ENCODE measurements at places on chromosomes 6 and 20.

DNA sequence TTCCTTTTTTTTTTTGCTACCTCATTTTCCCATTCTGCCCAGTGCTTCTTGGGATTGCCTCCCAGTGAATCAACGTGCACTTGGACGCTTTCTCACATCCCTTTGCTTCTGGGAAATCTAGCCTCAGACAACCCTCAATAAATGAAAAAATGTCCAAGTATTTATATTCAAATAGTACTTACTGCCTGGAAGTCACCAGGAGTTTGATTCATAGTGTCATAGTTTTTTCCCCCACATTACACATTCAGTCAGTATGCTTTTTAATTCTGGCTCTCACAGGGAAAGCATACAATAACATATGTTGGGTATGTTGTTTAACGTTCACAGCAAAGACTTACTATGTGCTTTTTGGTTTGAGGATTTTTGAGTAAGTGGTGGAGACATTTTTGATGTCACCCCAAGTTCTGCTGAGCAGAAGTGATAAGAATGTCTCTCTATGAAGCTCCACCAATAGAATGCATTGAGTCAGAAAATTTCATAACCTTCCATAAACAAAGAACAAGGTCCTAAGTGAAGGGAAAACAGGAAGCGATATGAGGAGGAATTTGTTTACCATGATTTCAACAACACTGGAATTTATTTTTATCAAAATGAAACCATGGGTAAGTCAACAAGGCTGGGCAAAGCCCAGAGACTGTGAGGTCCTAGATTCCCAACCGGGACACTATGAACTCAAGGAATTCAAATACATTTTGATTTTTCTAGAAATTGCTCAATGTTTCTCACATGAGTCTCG, 301.2 kb upstream of the BMP2 start:
- DNase-seq, result no peak

DNA sequence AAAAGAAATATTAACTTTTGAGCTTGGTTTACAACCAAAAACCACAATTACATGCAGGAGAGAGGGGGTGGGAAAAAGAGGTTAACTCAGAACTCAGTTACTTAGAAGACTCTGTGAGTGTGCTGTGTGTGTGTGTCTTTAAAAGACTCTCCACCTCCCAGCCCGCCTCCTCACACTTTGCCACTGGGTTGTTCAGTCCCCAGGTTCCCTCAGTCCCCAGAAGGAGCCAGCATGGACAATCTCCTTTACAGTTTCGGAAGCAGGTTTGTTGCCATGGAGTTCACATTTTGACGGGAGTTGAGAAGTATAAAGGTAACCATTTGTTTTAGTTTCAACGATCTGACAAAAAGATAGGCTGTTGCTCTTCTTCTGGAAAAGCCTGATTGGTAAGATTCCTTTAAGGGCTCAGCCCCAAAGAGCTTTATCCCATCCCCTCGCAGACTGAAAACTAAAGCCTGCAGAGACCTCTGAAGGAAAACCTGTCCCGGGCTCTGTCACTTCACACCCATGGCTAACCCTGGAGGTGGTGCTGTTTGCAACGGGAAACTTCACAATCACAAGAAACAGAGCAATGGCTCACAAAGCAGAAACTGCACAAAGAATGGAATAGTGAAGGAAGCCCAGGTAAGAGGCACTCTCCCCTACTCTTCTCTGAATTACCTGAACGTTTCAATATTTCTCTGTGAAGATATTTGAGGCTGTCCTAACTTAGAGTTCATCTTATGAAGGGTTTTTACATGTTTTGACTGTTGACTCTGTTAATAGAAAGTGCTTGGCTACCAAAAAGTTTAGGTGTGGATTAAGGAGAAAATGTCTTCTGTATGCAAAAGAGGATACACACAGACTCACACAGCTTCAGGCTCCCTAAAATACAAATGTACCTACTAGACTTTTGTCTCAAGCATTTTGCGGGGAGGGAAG, at the start of gene SPTLC3:
Gene SPTLC3 (plus strand): TSS at position 212 of the 921 bp plus-strand sequence. CDS start 296 bp downstream, at position 508.
- DNase-seq, result no peak

DNA sequence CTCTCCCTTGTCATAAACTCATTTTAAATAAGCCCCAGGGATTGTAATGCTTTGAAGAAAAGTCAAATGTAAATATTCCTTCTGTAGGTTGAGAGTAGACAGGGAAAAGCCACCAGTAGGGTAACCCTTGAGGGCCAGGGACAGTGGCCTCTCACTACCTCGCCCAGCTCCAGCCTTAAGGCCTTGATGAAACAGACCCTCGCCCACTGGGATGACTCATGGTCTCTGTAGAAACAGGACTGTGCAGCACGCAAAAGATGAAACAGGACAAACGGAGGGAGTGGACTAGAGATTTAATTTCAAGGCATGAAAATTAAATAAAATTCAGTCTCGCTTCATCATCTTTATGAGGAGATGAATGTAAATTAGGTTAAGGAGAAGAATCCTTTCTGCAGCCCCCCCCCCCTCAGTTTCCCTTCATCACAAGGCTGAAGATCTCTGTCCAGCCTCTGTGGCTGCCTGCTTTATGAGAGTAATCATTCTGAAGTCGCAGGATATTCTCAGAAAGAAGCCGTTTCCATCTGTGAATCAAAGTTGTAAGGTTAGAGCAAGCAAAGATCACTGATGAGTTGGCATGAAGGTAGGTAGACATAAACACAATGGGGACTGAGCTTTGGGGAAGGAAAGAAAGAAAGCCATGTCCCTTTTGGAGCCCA, 60.4 kb downstream of the TMEM200A start:
- no peak for DNase-seq

DNA sequence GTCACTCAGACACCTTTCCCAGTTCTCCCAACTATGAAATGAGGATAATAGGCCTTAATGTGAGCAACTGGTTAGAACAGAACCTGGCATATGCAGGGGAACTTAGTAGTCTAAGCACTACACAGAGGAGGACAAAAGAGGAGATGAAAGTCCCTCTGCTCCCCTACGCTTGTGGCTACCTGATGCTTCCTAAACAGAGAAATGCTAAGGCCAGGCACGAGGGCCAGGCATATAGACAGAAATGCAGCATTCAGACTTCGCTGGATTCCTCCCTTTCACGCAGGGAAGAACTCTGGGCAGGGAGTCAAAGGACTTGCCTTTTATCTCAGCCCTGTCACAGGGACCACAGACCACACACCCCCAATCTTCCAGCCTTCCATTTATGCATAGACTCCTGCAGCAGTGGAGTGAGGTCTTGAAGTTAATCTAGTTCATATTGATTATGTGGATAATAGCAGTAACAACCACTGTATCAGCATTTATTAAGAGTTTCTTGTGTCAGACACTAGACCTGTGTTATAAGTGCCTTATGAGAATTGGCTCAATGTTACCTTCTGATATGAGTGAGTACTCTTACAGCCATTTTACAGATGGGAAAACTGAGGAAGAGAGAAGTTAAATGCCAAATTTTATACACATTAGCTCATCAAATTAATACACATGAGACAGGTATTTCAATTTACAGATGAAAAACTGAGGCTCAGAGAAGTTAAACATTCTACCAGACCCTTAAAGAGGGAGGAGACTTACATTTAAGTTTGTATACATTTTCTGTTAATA, 27.0 kb upstream of the TRAF3IP2 start:
- DNase-seq, result no peak

GRCh38 chr6:2718334-2719092, 32.2 kb downstream of the MYLK4 start:
- no peak for DNase-seq

DNA sequence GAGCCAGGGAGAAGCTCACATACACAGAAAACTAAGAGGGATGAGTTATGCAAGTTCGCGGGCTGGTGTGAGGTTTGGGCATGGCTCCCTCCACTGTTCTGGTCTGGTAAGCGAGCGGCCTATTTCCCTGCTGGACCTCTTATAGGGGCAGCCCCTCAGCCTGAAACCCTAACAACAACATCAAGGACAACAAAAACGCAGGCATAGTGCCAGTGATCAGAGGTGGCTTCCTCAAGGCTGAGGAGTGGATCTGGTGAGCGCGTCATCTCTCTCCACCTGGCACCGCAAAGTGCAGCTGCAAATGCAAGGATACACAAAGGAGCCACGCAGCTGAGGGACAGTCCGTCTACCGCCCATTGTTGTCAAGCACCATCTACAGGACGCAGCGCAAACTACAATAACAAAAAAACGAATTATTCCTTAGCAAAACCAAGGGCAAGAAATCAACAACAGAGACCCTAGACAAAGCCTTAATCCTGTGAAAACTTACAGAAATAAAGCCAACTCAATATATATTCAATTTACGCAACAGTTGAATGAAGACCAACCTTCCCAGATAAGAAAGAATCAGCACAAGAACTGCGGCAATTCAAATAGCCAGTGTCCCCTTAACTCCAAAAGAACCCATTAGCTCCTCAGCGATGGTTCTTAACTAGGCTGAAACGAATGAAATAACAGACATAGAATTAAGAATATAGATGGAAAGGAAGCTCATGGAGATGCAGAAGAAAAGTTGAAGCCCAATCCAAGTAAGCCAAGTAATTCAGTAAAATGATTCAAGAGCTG, 9.2 kb upstream of the DEFB110 start:
- no peak for DNase-seq

DNA sequence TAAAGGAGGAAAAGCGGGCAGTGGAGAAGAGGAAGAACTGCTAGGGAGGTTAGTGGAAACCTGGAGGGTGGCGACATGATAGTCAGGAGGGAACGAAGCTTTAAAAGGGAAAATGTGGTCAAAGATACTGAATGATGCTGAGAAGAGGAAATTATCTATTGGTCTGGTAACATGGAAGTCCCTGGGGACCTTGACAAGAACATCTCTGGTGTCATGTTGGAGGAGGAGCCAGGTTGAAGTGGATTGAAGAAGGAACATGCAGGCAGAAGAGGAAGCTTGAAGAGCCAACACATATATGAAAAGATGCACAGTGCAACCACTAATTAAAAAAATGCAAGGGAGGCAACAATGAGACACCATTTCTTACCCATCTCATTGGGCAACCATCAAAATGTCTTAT, 251.9 kb upstream of the RNF24 start:
- DNase-seq, result no peak

DNA sequence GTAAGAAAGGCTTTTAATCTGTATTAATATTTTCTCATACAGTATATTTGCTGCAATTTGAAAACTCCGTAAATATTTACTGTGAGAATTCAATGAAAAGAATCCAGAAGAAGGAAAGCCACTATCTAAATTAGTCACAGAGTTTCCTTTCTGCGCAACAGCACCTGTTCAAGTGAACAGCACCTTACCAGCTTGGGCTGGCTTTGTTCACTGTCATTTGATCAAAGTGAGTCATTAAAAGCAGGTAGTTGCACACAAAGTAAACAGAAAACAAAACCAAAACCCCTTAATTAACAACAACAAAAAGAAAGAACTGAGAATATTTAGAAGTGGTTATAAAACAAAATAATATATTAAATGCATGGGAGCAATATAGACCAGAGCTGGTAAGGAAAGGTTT, 12.8 kb downstream of the SMLR1 start:
- DNase-seq, result no peak

DNA sequence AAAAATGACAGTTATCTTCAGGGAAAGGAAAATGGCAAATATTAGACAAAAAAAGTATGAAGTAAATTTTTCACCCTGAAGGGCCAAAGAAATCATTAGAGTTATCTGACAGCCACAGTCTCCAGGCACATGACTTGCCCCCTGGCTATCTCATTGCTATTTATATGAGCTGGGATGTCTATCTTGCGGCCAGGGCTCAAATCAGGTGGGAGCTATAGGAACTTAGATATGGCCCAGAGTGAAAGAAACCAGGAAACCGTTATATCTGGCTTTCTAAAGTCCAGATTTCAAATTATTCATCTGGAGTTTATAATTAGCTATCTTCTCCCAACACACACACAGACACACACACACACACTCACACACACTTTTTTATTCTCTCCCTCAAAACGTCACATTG, 135.3 kb upstream of the EEF1E1 start:
- no peak for DNase-seq

- no peak for DNase-seq
Measured at GRCh38 chr6:143068001-143068400, 7.3 kb downstream of the AIG1 start.

- no peak for DNase-seq
Measured at GRCh38 chr20:33014336-33015113, 7.0 kb downstream of the BPIFB2 start.

GRCh38 chr6:143465546-143465945, 14.9 kb downstream of the PEX3 start:
- DNase-seq, result no peak

GRCh38 chr6:159174263-159174969, 5.2 kb downstream of the FNDC1 start:
- peak; percentile 26 for DNase-seq

GRCh38 chr6:106847116-106847515, 127.4 kb downstream of the CD24 start:
- no peak for DNase-seq

- no peak for DNase-seq
Measured at GRCh38 chr20:17334932-17335331, 108.1 kb downstream of the PCSK2 start.

DNA sequence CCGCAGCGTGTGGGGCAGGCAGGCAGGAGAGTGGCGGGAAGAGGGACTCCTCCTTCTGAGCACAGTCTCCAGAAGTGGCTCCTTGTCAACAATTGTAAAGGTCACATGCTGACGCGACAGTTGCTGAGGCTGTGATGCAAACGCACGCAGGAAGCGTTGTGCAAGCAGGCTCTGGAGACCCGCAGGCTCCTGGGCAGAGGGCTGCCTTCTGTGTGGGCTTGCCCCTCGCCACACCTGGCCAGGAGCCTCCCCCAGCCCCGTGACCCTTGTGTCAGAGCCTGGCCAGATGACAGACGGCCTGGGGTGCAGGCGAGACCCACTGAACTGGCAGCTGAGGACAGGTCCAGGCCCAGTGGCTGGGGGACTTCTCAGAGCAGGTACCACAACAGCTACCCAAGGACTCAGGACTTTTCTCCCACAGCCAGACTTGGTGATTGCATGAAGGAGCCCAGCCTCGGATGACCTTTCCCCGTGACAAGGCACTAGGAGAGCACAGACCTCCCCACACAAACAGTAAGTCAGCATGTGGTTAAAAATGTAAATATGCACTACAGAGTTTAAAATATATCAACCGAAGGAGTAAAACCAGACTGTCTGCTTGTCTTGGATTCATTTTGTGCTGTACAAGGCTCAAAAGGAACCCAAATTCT, 222.1 kb upstream of the RREB1 start:
- no peak for DNase-seq

DNA sequence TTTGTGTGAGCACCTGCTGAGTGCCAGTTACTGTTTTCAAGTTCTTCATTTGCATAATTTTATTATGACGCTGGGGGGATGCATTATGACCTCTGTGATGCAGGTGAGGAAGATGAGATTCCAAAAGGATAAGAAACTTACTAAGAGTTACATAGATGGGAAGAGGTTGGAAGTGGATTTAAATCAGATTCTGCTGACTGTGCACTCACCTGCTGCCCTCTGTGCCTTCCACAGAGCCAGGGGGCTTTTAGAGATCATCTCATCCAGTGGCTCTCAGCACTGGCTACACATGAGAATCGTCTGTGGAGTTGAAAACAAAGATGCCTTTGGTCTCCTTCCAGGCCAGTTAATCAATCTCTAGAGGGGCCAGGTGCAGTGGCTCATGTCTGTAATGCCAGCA, 47.9 kb downstream of the TIAM2 start:
- DNase-seq, result no peak

GRCh38 chr20:44455126-44455525, 20.5 kb upstream of the TTPAL start:
- DNase-seq, result no peak

Data from NCI-H1930 (cell line).